ENCODE measurements at places on chromosomes 5 and 9. TPM values are rescaled to one million over a fixed set of nuclear protein-coding genes. Genes with fewer than 3 reads are reported as not detected.

The CTXN3 gene
- not detected for total RNA-seq

The TMCO6 gene
- total RNA-seq, result 55.2 TPM

The RICTOR gene
- total RNA-seq, result 51.4 TPM

The TAF11L10 gene
- total RNA-seq, result not detected

The PTGES gene
- 1.5 TPM for total RNA-seq

The CDC20B gene
- not detected for total RNA-seq

The TPPP gene
- 4.4 TPM for total RNA-seq

The APC gene
- total RNA-seq, result 64.2 TPM

The YTHDC2 gene
- total RNA-seq, result 38.6 TPM

The GMCL2 gene
- not detected for total RNA-seq

The CDH10 gene
- not detected for total RNA-seq

The SLC6A18 gene
- total RNA-seq, result not detected

The ERCC6L2 gene
- total RNA-seq, result 51.3 TPM

The CTSV gene
- 0.23 TPM for total RNA-seq

The IFNA13 gene
- total RNA-seq, result not detected

The PDE6A gene
- total RNA-seq, result not detected

The SAXO1 gene
- 0.43 TPM for total RNA-seq

The CCL27 gene
- total RNA-seq, result not detected

The CERCAM gene
- total RNA-seq, result 22.7 TPM

The TAS2R1 gene
- not detected for total RNA-seq

The ZNF300 gene
- total RNA-seq, result 5.8 TPM

The NUDT12 gene
- total RNA-seq, result 13.1 TPM

The SNCAIP gene
- 33.7 TPM for total RNA-seq

The GPR151 gene
- not detected for total RNA-seq
